ENCODE measurements at places on chromosomes 4 and X.
A peak's percentile ranks its signal among the peaks of the same experiment; 100 is the strongest.

- no peak for DNase-seq
Measured at GRCh38 chr4:42341518-42342026, 55.7 kb upstream of the SHISA3 start.

GRCh38 chr4:1393866-1394265, 12.4 kb downstream of the NKX1-1 start:
- DNase-seq, result no peak

DNA sequence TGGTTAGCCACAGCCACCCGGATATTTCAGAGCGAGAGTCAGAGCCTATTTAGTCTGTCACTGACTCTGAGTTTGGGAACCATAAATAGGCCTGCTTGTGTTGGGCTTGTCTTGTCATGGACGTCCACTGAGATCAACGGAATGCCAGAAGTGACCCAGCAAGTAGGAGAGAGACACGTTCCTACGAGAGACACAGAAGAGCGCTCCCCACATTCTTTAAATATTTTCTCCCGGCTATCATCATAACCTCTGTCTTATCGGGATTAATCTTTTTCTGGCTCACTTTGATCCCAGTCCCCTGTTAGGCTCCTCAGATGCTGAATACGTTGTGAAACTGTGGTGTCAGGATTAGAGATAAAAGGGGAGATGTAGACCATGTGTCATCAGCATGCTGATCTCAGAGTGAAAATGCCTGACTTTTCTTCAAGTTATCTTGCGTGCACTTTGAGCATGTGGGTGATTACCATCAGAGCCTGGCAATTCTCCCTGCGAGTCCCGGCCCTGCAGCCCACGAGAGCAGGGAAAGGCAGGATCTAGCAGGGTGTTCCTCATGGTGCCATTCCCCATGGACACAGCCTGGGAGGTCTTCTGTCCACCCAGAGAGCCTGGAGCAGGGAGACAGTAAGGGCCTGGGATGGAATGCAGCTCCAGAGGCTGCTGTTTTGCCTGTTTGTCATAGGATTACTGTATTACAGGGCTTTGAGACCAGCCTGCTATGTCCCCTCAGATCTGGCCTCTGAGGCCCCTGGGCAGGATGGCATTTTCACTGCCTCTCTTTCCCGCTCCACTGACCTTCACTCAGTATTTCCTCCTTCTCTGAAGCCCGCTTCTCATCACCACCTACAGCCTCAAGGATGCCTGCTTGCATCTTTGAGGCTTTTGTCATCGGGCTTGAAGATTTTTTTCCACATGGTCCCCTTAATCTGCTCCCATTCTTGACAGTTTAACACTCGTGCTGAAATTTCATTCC, 2.8 kb upstream of the TENM3 start:
- DNase-seq, result peak; percentile 80

DNA sequence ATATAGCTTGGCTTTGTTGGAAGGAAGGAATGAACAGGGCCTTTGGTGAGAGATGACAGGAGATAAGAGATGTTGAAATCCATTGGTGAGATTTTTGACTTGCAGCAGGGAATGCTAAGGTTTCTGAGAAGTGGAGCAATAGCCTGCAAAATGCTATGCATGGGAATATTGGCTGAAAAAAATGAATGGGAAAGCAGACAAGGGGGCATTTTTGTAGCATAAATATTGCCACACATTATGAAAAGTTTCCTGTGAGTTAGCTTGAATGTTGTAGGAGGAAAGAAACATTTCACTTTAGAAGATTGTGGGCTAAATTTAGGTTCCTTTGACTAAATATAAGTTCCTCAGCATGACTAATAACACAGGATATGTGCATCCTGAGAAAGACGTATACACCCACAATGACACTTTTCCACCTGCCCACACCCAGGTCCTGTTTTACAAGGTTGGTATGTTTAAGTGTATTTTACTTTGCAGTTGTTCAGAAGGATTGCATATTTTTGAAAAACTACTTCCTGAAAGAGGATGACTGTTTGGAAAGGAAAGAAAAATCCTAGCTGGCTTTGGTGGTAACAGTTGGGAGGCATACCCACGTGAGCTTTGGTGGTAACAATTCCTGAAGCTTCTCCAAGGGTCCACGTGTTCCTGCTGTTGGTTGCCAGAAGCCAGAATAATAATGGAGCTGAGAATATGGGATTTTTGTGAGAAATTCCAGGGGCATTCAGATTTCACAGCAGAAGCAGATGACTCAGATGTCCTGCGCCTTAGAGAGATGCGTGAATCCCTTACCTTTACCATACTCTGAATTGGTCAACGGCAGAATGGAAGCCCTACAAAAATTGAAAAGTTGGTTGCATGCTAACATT, 28.5 kb downstream of the PHEX start:
- peak; percentile 7 for DNase-seq

GRCh38 chrX:15151267-15152186, 118.4 kb downstream of the ASB9 start:
- no peak for DNase-seq

DNA sequence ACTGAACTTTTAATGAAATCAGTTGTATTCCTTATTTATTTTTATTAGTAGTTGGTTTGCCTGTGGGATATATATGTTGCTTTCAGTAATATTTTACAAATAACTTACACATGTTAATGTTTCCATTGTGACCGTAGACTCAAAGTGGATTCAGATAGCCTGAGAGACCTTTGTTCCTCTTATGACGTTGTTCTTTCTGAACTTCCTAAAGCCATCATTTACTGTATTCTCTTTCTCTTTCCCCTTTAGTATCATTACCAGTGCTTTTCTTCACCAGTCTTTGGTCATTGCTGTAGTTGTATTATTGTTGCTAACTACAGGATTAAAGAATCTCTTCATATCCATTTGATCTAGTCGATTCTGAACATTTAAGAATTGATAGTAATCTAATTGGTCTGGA, 4.3 kb downstream of the STIM2 start:
- DNase-seq, result no peak

DNA sequence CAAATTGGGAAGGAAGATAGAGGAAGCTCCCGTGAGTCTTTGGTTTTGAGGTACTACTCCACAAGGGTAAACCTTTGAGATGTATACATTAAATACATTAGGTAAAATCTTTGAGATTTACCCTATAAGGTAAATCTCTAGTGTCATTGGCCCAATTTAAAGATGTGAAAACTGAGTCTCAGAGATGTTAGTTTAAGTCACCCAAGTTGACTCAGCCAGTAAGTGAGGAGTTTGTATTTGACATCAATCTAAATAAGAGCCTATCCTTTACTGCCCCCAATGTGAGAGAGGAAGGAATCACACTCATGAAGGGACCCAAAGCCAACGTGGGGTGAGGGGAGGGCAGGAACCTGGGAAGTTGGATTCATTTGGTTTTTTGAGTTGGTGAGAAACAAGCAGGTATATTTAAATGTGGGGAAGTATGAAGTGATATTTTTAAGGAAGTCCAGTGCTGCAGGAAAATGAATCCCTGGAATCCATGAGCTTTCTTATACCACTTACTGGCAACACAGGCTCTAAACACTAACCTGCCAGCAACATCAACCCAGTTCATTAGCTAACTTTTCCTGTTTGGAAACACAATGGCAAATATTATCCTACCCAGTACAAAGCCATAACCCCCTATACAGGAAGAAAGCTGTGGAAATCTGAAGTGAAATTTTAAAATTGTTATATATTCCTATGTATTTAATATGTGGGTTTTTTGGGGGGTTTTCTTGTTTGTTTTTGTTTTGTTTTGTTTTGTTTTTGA, 55.3 kb downstream of the PALLD start:
- no peak for DNase-seq

Data from fibroblast of villous mesenchyme (primary cell).